ENCODE measurements at places on chromosomes 5 and 9.

DNA sequence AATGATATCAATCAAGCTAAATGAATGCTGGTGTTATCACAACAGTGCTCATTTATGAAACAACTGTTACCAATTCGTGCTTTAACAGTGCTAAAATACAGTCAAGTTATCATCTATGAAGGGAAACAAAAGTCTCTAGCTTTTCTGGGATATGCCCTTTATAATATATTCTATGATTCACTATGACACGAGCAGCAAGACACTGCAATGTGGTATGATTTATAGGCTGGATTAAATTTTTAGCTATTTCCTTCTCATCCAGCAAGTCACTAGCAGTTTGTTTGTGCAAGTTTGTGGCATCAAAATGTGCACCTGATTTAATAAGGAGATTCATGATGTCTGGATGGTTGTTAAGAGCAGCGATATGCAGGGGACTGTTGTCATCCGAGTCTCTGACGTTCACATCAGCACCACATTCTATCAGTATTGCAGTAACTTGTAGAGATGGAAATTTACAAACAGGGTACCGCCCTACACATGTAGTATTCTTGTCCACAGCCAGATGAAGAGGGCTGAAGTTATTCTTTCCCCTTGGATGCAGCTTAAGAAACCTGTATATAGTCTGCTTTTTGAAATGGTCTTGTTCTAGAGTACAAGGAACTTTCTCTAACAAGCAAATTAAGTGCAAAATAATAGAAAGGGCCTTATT, 20.3 kb downstream of the FEM1C start:
- DNase-seq, result no peak

- DNase-seq, result no peak
Observed at GRCh38 chr5:169022718-169023117, 278.2 kb downstream of the SLIT3 start.

GRCh38 chr9:127493592-127494303, 42.4 kb downstream of the LRSAM1 start:
- DNase-seq, result no peak

GRCh38 chr9:9919174-9919775, 693.5 kb downstream of the PTPRD start:
- DNase-seq, result no peak

- no peak for DNase-seq
Observed at GRCh38 chr9:33426843-33427293, 20.5 kb downstream of the AQP3 start.

GRCh38 chr5:150190987-150191386, 1.1 kb downstream of the SLC6A7 start:
- DNase-seq, result no peak

- DNase-seq, result no peak
Observed at GRCh38 chr5:103374473-103374963, 116.0 kb downstream of the MACIR start.

DNA sequence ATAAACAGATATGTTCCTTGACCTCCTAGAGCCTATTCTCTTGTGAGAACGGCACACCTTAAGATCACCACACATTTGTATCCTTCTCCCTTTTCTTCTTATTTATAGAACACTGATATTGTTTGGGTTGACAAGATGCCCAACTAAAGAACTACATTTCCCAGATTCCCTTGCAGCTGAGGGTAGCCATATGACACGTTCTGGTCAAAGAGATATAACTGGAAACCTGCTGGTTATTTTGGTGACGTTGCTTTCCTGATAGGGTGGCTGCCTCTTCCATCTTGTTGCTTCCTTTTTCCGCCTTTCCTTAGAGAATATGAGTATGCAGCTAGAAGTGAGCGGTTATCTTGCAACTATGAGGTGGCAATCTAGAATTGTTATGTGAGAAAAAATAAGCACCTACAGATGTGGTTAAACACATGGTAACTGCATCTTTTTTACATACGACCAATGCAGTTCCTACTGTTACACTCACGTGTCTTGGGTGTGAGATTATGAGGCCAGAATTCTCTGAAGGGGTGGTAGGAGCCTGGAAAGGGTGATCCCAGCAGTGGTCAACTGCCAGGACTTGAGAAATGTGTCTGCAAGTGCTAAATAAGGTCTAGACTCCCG, 72.9 kb downstream of the SEC61B start:
- peak; percentile 8 for DNase-seq

- DNase-seq, result no peak
Observed at GRCh38 chr5:144873076-144873475, 702.4 kb downstream of the KCTD16 start.

DNA sequence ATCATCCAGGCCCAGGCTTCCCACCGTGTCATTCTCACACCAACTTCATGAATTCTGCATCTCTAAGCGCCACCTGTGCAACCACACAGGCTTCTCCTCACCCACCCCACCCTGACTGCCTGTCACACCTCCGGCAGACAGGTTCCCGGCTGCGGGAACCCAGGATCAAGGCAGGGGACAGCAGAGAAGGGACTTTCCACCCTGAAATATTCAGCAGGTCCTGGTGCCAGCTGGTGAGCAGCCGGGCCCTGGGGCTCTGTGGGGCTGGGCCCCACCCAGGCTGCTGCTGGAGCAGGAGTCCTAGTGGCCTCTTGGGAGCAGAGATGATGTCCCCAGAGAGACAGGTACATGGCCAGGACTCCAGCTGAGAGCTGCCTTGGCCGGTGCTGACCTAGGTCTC, 12.7 kb downstream of the ANXA6 start:
- no peak for DNase-seq

DNA sequence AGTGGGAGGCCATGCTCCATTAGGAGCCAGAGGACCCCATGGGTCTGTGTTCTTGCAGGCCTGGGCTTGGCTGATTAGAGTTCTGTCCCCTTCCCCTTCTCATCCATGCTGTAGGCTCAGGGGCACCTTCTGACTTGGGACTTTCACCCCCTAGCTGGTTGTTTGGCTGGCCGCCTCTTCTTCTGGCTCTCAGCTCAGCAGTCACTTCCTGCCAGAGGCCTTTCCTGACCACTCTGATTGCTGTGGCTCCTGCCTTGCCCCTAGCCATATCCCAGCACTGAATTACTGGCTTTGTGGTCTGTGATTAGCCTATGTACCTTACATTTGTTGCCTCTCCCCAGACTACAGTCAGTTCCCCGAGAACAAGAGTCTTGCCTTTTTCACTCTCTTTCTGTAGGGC, 14.6 kb downstream of the ENTREP1 start:
- no peak for DNase-seq

GRCh38 chr5:37875051-37875787, 35.4 kb upstream of the GDNF start:
- DNase-seq, result peak; percentile 9

DNA sequence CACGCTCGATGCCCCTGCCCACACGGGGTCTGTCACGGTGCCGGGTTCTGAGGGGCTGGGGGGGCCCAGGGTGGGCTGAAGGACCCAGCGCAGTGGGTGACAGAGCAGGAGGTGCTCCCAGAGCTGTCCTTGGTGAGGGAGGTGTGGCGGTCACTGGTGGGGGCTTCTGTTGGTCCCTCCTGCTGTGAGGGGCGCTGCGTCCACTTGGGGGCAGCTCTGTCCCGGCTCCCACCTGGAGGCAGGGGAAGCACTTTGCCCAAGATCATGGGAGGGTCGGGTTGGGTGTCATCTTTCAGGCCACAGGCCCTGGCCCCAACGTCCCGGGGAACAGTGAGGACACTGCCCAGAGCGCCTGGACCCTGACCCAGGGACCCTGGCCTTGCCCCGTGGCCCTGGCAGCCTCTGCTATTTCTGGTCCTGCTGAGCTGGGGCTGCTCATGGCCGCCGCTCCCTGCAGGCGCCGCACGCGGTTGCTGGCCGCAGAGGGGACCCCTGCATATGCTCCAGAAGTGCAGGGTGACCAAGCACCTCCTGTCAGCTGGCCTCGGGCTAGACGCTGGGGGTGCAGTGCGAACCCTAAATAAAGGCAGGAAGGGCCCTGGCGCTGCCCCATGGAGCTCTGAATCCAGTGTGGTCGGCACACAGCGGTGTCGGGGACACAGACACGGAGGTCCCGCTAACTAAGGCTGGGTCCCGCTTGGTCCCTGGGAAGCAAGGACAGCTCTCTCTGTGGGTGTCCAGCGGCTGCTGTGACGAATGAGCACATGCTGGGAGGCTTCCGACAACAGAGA, 11.6 kb upstream of the RNU6ATAC start:
- peak; percentile 30 for DNase-seq

DNA sequence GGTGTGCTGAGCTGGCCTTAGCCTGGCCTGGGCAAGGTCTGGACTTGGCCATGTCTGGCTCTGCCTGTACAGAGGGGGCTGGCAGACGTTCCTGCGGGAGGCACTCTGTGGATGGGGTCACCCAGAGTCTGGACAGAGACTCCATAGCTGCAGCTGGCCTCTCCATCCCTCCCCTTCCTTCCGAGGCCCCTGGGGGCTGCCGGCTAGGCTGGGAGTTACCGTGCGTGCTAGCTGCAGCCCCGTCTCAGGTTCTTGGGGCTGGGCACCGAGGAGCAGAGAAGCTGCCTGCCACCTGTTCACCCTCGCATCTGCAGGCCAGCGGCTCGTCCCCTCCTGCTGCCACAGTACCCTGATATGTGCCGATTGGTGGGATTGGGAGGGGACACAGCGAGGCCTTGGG, 63.4 kb downstream of the RXRA start:
- DNase-seq, result no peak

GRCh38 chr9:112945620-112946208, 55.0 kb upstream of the SLC46A2 start:
- no peak for DNase-seq

DNA sequence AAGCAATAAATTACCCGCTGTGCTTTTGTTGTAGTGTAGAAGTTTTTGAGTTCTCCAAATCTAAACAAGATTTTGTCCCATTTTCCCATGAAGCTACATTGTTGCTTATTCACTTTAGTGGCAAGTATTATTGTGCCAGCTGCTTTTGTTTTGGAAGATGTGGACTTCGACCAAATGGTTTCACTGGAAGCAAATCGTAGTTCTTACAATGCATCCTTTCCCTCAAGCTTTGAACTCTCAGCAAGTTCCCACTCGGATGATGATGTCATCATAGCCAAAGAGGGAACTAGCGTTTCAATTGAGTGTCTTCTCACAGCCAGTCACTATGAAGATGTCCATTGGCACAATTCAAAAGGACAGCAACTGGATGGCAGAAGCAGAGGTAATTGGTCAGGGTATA, 10.9 kb downstream of the MFAP3 start:
- no peak for DNase-seq

GRCh38 chr5:45335978-45336377, 360.2 kb downstream of the HCN1 start:
- DNase-seq, result no peak

GRCh38 chr5:38600329-38601045, 44.0 kb upstream of the LIFR start:
- DNase-seq, result no peak

- no peak for DNase-seq
Observed at GRCh38 chr9:110391826-110392485, 54.3 kb upstream of the TXNDC8 start.

DNA sequence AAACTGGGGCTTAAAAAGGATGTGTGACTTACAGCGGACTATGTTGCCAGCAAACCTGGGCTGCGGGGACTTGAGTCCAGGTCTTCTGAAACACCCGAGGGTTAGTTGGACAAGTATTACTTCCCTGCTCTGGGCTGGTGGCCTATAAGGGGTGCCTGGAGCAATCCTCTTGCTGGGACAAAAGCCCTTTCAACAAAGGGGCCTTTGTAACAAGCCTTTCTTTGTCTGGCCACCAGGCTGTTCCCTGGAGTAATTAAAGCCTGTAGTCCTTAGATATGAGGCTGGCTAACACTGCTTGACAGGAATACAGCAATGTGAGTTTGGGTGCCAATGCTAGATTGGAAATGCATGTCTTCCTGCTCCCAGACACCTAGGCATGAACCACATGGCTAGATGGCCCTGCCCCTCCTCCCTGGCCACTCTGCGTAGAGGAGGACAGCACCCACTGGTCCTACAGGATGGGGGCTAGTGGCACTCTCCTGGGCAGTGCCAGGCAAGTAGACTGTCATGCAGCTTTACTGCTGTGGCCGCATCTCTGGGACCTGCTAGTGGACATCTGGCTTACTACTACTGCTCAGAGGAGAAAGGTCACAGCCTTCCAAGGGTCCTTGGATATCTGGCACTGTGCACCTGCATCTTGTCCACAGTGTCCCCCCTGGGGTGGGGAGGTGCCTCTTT, 343.1 kb downstream of the ZSWIM6 start:
- no peak for DNase-seq

GRCh38 chr9:86201474-86202337, 57.8 kb downstream of the C9orf153 start:
- peak; percentile 3 for DNase-seq

GRCh38 chr5:32677023-32677422, 34.1 kb upstream of the NPR3 start:
- no peak for DNase-seq

GRCh38 chr5:174101195-174101730, 55.8 kb downstream of the NSG2 start:
- DNase-seq, result no peak

DNA sequence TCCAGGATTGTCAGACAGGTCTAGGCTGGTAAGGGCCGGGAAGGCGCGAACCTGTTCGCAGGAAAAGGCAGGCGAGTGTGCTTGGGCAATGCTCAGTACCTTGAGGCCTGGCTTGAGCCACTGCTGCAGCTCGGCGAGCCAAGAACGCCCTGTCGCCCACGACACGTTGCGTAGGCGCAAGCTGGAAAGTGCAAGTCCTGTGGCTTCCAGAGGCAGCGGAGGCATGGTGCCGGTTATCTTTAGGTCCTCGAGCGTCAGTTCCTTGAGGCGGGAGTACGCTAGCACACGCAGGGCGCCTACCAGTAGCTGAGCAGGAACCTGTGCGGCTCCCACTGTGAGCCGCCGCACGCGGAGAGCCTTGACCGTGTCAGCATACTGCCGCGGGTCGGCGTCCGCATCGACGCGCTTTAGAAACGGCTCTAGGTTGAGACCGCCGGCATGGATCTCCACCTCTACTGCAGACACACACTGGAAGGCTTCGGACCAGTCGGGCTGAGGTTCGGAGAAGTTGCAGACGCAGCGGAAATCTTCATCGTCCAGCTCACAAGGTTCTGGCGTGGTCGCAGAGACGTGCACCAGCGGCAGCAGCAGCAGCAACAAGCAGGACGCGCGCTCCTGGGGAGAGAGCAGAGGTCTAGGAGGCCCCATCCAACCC, 482 bp downstream of the CD14 start:
- peak; percentile 2 for DNase-seq

- no peak for DNase-seq
Observed at GRCh38 chr5:155834271-155834975, 492.5 kb upstream of the SGCD start.

DNA sequence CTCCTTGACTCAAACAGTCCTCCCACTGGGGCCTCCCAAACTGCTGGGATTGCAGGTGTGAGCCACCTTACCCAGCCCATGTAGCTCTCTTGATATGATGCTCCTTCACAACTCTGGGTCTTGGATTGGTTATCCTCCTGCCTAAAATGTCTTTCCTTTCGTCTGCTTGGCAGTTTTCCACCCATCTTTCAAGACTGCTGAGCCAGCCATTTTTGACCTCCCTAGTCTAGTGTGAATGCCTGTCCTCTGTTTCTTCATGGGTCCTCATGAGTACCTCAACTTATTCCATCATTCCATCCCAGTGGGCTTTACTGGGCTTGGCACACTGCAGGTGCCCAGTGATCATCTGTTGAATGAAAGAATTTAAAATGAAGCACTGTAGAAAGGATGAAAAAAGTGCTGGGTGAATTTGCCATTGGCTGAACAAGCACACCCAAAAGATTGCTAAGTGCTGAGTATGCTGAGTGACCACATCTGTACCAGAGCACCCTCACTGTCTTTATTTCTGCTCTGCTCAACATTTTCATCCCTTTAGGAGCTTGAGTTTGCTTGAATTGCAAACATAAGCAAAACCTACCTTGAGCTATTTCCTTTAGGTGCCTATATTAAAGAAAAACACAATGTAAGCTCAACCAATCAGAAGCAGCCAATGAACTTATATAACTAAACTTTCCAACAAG, 84.8 kb upstream of the FAM169A start:
- no peak for DNase-seq

- DNase-seq, result peak; percentile 58
Observed at GRCh38 chr5:157993986-157994691, 135.2 kb upstream of the CLINT1 start.

Measured in myocyte (in vitro differentiated cells).